ENCODE measurements at places on chromosomes 5 and 9.

GRCh38 chr5:7916171-7916804 is 47.3 kb downstream of the MTRR start:
- H3K27me3 ChIP-seq = no peaks in the 10 kb centered on the region
- H3K27ac ChIP-seq = no peak overlapping the region
- H3K4me1 ChIP-seq = no peaks in the 10 kb centered on the region
- H3K4me3 ChIP-seq = no peak overlapping the region

GRCh38 chr9:135951889-135952663 is 9.1 kb downstream of the UBAC1 start:
- H3K4me1 ChIP-seq = no peaks in the 10 kb centered on the region
- H3K27ac ChIP-seq = no peak overlapping the region
- peaks cover 66% of the 10 kb centered on the region for H3K36me3 ChIP-seq
- no peaks in the 10 kb centered on the region for H3K27me3 ChIP-seq

DNA sequence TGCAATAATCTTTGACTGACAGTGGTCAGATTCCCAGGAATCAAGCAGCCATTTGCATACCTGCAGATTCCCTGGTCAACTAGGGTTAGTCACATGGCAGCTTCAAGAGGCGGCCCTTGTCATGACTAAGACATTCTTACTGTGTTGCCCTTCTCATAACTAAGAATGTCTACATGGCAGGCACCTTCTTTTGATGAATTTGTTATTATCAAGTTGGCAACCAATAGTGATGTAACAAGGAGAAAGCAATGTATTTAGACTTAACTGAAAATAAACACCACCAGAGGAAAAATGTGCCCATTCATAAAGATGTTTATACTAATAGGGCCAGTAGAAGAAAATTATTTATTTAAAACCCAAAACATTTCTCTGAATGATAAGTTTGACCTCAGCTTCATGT is 215.6 kb downstream of the TLE1 start:
- no peak for DNase-seq
- H3K27me3 ChIP-seq = no peaks in the 10 kb centered on the region
- no peak overlapping the region for H3K27ac ChIP-seq
- H3K4me1 ChIP-seq = no peaks in the 10 kb centered on the region
- no peaks in the 10 kb centered on the region for H3K36me3 ChIP-seq

DNA sequence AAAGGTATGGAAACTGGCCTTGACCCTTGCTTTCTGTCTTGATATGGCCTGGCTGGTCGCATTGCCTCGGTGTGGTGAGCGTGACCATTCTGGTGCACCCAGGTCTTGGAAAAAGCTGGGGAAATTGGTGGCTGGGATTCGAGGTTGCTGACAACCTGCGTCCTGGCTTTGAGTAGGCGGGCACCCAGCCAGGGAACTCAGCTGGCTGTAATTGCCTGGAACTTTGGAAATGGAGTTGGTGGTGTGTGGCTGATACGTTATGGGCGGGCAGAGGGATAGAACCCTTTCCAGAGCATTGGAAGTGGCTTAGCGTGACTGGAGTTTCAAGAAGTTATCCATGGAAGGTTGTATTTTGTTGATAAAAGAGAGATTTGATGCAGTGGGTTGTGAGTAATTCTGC is 35.2 kb downstream of the KCNMB1 start:
- no peak overlapping the region for H3K4me3 ChIP-seq
- DNase-seq = no peak
- peaks cover 8% of the 10 kb centered on the region for H3K27me3 ChIP-seq
- H3K36me3 ChIP-seq = no peaks in the 10 kb centered on the region
- no peaks in the 10 kb centered on the region for H3K4me1 ChIP-seq
- no peak overlapping the region for H3K27ac ChIP-seq

DNA sequence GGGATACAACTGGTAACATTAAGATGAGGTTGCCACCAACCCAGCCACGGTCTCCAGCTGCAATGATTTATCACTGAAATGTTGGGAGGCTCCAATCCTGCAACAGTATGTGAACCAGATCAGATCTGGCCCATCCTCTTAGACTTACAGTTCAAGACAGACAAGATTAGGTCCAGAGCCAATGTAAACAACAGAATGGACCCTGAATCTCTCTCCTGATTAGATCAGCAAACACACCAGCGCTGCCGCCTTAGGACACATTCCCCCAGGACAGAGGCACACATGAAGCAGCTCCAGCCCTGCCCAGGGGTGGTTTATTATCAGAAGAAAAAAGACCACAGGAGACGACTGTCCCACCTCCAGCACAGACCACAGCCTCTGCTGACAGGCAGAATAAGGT is 82.1 kb downstream of the SLIT3 start:
- no peak overlapping the region for H3K27ac ChIP-seq
- peak; percentile 11 for DNase-seq
- H3K4me3 ChIP-seq = no peak overlapping the region
- H3K4me1 ChIP-seq = no peaks in the 10 kb centered on the region

DNA sequence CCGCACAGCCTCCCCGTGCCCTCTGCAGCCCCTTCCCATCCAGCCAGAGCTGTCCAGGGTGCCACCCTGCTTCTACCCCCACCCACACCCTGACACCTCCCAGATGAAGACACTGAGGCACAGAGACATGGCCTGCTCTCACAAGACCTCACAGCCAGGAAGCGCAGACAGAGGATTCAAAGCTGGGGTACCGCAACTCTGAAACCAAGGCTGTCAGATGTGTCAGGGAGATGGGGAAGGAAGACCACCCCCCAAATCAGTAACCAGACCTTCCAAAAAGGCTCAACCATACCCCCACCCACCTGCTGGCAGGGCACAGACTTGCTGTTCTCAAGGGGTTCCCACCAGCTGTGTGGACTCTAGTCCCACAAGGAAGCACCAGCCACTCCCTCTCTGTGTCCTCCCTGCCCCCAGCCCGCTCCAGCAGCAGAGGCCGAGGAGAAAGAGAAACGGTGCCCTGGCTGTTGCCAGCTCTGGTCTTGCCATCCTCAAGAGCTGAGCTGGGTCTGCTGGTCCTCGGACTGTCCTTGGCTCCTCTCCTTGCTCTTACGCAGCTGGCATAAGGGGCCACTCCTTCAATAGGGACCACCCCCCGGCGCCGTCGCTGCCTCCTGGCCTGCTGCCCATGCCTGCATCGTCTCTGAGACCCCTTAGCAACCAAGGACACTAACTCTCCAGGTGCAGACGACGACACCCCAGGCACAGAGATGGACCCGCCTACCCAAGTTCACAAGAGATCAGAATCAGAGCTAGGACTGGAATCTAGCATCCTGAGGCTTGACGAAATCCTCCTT is 699 bp downstream of the AKNA start:
- H3K4me1 ChIP-seq = no peaks in the 10 kb centered on the region
- peak overlapping the region; percentile 45 for H3K4me3 ChIP-seq
- peak overlapping the region; percentile 83 for H3K27ac ChIP-seq
- DNase-seq = peak; percentile 81
- H3K27me3 ChIP-seq = no peaks in the 10 kb centered on the region
- H3K36me3 ChIP-seq = peaks cover 21% of the 10 kb centered on the region

- H3K27ac ChIP-seq = peak overlapping the region; percentile 80
- no peaks in the 10 kb centered on the region for H3K4me1 ChIP-seq
Observed at GRCh38 chr9:112094948-112095681, 80.0 kb downstream of the SUSD1 start.

GRCh38 chr9:90306158-90306557 is 336.5 kb downstream of the DIRAS2 start:
- H3K36me3 ChIP-seq = no peaks in the 10 kb centered on the region
- no peak for DNase-seq
- no peak overlapping the region for H3K27ac ChIP-seq
- H3K4me3 ChIP-seq = no peak overlapping the region
- no peaks in the 10 kb centered on the region for H3K27me3 ChIP-seq
- H3K4me1 ChIP-seq = no peaks in the 10 kb centered on the region

GRCh38 chr5:143241892-143242291 is 161.6 kb downstream of the NR3C1 start:
- no peak overlapping the region for H3K27ac ChIP-seq
- H3K4me3 ChIP-seq = no peak overlapping the region
- peak; percentile 70 for DNase-seq
- H3K27me3 ChIP-seq = no peaks in the 10 kb centered on the region
- H3K36me3 ChIP-seq = no peaks in the 10 kb centered on the region
- H3K4me1 ChIP-seq = no peaks in the 10 kb centered on the region

DNA sequence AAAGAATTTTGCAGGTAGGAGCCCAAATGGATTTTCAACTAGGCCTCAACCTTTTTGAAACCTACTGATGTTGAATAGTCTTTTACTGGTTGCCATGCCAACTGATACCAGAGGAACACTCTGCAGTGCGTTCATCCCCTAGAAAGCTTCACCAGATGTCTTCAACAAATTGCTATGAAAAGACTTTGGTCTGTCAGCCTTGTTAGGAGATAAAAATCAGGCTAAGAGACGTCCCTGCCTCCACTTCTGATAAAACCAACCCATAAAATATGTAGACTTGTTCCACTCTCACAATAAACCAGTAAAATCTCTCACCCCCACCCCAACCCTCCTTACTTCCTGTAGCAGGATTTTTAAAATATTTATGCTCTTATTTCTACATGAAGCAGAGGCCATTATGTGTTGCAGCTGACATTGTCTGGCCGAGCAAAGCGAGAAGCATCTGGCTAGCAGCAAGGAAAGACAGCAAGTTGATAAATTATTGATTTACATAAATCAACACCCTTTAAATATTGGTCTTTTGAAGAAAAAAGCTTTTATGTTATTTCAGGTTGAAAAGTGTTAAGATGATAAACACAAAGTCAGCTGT is 428.7 kb downstream of the ISL1 start:
- no peaks in the 10 kb centered on the region for H3K36me3 ChIP-seq
- no peaks in the 10 kb centered on the region for H3K4me1 ChIP-seq
- H3K4me3 ChIP-seq = no peak overlapping the region
- no peak for DNase-seq
- H3K27ac ChIP-seq = no peak overlapping the region

GRCh38 chr9:112771359-112772214 is 21.0 kb downstream of the SNX30 start:
- DNase-seq = no peak
- H3K4me1 ChIP-seq = no peaks in the 10 kb centered on the region
- H3K27ac ChIP-seq = peak overlapping the region; percentile 1

DNA sequence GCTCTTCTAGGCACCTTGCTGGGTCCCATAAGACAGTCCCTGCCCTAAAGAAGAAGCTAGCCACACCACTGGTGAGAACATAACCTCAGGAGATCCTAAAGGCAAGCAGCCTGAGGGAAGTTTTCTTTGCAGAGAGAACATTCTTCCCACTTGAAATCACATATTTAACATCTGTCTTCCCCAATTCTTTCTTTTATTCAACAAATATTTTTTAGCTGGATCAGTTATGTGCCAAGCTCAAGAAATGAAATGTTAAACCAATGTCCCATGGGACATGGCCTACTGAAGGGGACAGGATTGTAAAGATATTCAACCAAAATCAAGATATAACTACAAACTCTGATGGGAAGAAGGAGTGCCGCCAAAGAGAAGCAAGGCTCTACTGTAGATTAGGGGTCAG is 36.5 kb downstream of the FOXI1 start:
- H3K36me3 ChIP-seq = no peaks in the 10 kb centered on the region
- H3K27ac ChIP-seq = no peak overlapping the region
- H3K4me1 ChIP-seq = no peaks in the 10 kb centered on the region
- H3K4me3 ChIP-seq = no peak overlapping the region
- DNase-seq = no peak
- H3K27me3 ChIP-seq = no peaks in the 10 kb centered on the region

- H3K4me3 ChIP-seq = no peak overlapping the region
- no peak overlapping the region for H3K27ac ChIP-seq
- peaks cover 19% of the 10 kb centered on the region for H3K36me3 ChIP-seq
- H3K27me3 ChIP-seq = no peaks in the 10 kb centered on the region
- DNase-seq = no peak
Observed at GRCh38 chr5:75045071-75045470, 7.3 kb downstream of the GCNT4 start.

DNA sequence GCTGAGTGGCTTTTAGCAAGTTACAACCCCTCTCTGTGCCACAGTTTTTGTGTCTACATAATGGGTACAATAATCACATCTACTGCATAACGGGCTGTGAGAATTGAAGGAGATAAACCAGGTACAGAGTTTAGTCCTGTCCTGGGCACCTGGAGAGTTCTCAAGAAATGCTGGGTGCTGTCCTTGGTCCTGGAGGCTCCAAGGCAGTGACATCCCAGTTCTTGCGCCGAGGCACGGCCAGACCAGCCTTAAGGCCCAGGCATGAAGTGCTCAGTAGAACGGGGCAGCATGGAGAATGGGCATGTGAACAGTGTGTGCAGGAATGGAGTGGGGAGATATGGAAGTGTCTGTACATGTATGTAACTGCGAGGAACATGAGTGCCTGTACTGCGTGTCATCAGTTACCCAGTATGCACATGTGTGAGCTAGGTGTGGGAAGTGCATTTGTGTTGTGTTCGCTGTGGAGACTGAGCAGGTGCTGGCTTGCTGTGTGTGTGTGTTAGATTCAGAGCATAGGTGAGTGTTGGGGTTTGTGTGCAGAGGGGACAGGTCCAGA is 6.3 kb upstream of the UNC5A start:
- H3K4me3 ChIP-seq = no peak overlapping the region
- H3K27ac ChIP-seq = no peak overlapping the region
- no peaks in the 10 kb centered on the region for H3K36me3 ChIP-seq
- DNase-seq = peak; percentile 47
- peaks cover 20% of the 10 kb centered on the region for H3K27me3 ChIP-seq

DNA sequence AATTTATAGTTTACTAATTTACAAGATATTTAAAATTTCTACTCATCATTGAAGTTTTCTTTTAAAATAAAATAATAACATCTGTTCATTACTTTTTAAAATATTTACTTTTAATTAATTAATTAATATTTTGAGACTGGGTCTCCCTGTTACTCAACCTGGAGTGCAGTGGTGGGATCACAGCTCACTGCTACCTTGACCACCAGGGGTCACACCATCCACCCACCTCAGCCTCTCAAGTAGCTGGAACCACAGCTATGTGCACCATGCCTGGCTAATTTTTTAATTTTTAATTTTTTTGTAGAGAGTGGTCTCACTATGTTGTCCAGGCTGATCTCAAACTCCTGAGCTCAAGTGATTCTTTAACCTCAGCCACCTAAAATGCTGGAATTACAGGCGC is 1013.6 kb downstream of the CDH9 start:
- H3K27me3 ChIP-seq = no peaks in the 10 kb centered on the region
- no peak for DNase-seq
- H3K4me1 ChIP-seq = no peaks in the 10 kb centered on the region

DNA sequence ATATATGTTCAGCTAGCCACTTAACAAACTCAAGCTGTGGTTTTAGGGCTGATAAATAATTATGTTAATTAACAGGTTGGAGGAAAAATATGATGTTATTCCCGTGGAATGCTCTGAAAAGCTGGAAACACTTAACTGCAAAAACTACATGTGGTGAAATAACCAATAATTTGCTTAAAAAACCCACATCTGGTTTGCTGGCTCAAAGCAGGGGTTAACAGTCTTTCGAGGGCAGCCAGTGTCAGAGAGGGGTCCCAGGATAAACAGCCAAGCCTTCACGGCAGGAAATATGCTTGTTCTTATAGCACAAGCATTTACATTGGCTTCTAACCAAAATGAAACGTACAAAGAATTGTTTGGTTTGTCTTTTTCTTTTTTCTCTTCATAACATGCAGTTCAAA is 254.0 kb upstream of the GAS1 start:
- DNase-seq = no peak
- H3K27ac ChIP-seq = no peak overlapping the region
- no peaks in the 10 kb centered on the region for H3K36me3 ChIP-seq
- H3K4me1 ChIP-seq = no peaks in the 10 kb centered on the region
- H3K27me3 ChIP-seq = peaks cover 5% of the 10 kb centered on the region

Data from small intestine (tissue), 16 donors.